ENCODE measurements at places on chromosomes 7 and 10.

DNA sequence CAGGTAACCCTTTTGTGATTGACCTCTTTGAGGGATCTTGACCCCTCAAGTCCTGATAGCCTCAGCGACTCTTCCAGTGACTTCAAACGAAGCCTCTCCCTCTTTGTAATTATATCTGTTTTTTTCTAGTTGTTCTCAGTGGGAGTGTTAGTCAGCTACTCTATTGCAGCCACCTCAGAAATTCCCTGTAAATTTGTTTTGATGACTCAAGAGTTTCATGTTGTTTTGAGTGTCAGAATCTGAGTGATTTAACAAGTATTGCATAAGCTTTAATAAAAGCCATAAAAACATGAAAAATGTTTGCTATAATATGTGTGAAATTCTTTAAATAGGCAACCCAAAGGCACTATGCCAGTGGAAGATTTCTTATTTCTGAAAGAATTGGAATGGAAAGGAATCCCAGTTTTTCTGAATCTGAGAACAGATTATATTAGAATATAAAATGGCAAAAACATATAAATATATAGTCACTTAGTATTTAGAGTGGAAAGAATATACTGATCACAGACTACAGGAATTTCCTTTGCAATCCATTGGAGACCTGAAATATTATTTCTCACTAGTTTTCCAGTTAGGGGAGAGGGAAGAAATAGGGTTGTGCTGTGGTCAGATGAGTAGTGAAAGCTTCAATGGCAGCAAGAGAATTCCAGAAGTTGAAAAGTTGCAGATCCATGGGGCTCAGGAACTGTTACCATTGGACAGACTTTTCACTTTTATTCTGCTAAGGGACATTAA, 94.4 kb upstream of the SEMA3C start:
- DNase-seq = peak; percentile 60

- DNase-seq = no peak
Observed at GRCh38 chr7:117424090-117424829, 3.0 kb downstream of the ASZ1 start.

DNA sequence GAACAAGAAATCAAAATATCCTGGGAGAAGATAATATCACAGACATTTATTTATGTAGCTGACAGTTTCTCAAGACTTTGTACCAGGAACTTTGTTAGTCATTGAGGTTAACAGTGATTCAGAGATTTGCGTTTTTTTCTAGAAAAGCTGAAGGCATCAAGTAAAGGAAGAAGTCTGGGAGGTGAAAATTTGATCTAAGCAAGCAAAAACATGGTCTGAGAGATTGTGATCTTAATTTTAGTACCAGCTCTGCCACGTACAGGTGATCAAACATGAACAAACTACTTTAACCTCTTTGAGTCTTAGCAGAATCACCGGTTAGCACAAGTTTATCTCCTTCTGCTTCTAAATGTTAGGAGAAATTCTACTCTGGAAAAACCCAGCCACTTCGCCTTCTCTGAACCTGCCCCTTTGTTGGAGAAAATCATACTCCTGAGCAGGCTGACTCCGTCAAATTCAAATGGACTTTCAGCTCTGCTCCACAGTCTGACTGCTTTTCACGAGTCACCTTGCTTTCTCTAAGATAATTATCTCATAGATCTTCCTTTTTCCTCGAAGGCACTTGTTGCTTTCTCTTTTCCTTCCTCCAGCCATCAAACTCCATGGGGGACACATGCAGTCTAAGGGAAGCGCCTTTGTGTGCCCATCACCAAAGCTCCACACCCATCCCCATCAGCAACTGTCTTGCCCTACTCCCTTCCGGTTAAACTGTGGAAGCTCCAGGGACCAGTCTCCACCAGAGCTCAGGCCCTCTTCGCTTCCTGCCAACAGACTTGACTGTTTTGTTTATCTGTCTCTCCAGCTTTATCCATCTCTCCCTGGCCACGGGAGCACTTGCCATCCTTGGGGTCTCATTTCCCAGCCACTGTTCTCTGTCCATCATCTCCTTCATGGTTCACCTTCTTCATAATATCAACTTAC, 86.3 kb downstream of the PRKCQ start:
- DNase-seq = no peak

- no peak for DNase-seq
Observed at GRCh38 chr10:86823565-86823964, 67.1 kb downstream of the BMPR1A start.

- DNase-seq = no peak
Observed at GRCh38 chr7:31114593-31115343, 62.7 kb downstream of the ADCYAP1R1 start.

DNA sequence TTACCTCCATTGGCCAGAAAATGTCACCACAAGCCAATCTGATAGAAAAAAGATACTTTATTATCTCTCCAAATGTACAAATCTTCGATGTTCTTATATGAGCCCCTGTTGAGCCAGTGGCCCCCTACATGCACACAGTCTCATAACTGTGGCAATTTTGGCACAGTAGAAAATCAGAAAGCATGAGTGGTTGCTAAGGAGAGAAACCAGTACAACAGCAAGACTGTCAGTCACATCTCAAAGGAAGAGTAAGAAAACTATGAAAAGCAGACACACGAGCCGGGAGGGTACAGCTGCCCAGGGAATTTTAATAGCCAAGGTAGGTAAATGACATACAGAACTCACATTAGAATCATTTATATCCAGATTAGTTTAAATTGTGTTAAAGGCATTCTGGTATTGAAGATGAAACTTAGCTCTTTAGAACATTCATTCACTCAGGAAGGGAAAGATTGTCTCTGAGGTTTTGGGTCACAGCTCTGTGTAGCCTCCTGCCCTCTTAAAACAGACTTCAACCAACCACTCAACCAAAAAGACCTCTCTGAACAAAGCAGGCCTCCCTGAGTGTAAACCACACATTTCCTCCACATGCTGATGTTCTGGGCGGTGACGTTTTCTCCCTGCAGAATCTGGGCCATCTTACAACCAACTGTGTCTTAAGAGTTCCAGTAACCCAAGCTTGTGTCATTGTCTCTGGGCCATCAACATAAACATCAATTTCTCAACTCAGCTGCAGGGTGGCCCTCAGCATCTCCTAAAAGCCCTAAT, 80.8 kb upstream of the ADAM12 start:
- no peak for DNase-seq

DNA sequence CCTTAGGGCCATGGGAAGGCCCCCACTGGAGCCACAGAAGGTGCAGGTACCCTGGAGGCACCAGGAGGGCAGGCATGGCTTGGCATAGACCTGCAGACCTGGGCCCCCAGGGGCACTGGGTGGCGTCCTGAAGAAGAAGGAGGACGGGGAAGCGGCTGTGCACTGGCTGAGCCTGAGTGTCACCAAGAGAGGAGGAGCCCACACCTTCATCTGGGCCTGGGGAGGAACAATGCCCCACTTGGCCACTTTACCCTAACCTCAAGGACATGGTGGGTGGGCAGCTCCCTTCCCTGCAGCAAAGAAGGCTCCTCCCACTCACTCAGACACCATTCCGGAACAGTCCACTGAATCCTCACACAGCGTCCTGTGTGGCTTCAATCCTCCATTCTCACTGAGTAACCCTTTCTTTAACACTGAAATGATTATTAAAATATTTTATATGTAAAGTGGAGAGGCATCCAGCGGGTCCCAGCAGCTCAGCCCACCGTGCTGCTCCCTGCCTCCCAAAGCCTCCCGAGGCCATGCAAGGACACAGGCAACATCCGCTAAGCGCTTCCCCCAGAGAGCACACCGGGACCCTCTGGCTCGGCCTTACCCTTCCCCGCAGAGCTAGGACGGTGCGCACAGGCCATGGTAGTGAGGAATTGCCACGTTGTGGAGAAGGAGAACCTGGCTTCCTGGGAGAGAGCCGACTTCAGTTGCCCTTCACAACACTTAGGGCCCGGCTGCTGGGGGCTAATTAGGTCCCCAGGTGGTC, 516.7 kb upstream of the MGMT start:
- no peak for DNase-seq

DNA sequence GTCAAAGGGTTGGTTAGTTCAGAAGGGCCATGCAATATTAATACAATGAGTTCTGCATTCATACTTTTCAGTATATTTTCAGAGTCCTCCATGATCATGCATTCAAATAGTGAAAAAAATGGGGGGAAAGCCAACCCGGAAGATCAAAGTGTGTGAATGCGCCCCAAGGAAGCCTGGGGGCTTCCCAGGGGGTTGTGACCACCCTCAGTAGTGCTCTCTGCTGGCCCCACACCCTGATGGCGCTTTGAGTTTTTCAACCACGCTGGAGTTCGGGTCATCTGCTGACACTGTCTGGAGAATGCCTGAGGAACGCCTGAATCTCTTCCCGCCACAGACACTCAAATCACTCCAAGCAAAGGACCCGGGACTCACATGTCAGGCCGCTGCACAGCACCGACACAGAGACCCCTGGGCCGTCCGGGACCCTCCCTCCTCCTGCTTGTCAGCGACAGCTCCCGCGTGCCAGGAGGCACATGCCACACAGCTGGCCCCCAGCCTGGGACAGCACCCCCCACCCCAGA, 1.0 kb downstream of the TNS3 start:
- no peak for DNase-seq

GRCh38 chr10:127313996-127314700, 117.8 kb upstream of the INSYN2A start:
- DNase-seq = no peak

DNA sequence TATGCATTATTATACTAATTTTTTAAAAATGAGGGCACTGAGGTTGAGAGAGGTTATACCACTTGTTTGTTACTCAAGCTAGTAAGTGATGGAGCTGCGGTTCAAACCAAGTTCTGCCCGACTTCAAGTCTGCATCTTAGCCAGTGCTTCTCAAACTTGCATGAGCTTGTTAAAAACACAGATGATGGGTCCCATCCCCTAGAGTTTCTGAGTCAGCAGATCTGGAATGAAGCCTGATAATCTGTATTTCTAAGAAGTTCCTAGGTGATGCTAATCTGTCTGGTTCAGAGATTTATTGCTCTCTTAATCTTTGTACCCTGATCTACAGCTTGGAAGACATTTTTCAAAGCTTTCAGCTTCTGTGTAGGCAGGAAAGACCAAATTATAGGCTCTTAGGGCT, 67.7 kb upstream of the CC2D2B start:
- DNase-seq = no peak

- no peak for DNase-seq
Observed at GRCh38 chr10:109275960-109276359, 647.4 kb downstream of the XPNPEP1 start.

DNA sequence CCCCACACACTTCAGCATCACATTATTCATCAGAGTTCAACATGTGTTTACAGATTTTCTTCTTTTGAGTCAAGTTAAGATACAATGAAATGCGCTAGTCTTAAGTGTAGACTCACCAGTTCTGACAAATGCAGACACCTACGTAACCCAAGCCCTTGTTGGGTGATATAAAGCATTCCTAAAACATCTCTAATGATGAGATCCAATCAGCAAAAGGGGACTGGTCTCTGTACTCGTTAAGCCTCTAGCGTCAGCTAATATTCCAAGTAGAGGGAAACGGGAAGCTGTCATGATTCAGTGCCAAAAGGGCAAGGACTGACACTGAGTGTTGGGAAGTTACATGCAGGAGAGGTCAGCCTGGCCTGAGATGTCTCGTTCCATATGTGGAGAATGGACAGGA, 38.7 kb upstream of the TRIL start:
- DNase-seq = no peak

Measured in forelimb muscle (tissue), 1 donor.